ENCODE measurements at places on chromosomes 4 and X. TPM values are rescaled to one million over a fixed set of nuclear protein-coding genes. Genes with fewer than 3 reads are reported as not detected.

MAGEA3 gene
- not detected for polyA plus RNA-seq

VEGFD gene
- 0.52 TPM for polyA plus RNA-seq

CT45A2 gene
- polyA plus RNA-seq, result not detected

- no peak for DNase-seq
These were observed 40.5 kb downstream of the LCORL start for GRCh38 chr4:17981063-17981462.

GRCh38 chr4:55989766-55990165 lies 41.0 kb downstream of the CEP135 start:
- DNase-seq, result no peak
